ENCODE measurements at places on chromosomes 5 and 9.

GRCh38 chr5:173789031-173789920 lies 98.9 kb upstream of the CPEB4 start:
- DNase-seq = no peak

DNA sequence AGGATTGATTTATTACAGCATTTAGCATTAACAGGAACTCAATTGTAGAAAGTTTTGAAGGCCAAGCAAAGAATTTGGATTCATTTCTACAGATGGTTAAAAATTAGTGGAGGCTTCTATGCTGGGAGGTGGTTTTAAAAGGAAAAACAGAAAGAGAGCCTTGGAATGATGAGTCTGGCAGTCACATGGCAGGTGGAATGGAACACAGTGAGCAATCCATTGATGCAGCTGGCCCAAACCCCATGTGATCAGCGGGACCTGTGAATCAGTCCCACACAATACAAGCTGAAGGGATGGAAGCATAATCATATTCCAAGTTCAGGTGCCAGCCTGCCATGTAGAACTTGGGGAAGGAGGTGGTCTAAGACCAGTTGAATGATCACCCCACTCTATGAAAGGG lies 147.9 kb downstream of the PIP5K1B start:
- no peak for DNase-seq

DNA sequence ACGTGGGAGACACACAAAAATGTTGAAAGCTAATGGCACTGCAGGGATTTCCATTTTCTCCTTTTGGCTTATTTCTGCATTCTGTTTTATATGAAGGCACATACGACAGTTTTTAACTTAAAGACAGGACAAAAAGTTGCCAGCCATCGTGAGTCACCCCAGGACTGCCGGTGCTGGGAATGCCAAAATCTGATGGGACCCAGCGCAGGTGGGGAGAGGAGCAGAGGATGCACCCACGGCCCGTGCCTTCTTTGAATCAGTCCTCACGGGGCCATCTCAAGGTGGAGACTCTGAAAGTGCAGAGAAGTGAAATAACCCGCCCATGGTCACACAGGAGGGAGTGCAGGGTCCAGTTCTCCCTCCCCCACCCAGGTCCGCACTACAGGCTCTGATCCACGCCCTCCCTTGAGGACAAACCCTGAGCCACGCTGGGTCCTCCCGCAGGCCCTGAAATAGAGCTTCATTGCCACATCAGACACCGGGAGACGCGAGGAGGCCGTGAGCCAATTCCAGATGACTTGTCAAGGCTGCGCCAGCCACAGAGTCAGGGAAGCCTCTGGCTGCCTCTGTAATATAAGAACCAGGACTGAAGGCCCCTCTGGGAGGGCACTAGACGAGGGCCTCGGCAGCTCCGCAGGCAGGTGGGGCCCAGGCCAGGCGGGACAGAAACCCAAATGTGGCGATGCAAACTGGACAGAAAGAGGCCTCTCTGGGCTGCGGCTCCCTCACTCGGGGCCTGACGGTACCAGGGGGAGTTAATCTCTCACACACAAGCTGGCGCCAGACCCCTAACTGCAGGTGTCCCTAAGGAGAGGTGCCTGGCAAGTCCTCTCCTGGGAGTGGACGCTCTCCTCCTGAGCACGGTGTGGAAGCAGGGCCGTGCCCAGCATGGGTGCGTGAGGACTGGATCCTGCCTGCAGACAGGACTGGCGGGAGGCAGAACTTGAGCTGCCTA lies 22.9 kb downstream of the ADAMTS2 start:
- no peak for DNase-seq

- DNase-seq = no peak
Measured at GRCh38 chr9:109789971-109790370, 10.0 kb downstream of the PALM2AKAP2 start.

GRCh38 chr5:71925608-71926091 lies 181.6 kb upstream of the MAP1B start:
- DNase-seq = no peak

DNA sequence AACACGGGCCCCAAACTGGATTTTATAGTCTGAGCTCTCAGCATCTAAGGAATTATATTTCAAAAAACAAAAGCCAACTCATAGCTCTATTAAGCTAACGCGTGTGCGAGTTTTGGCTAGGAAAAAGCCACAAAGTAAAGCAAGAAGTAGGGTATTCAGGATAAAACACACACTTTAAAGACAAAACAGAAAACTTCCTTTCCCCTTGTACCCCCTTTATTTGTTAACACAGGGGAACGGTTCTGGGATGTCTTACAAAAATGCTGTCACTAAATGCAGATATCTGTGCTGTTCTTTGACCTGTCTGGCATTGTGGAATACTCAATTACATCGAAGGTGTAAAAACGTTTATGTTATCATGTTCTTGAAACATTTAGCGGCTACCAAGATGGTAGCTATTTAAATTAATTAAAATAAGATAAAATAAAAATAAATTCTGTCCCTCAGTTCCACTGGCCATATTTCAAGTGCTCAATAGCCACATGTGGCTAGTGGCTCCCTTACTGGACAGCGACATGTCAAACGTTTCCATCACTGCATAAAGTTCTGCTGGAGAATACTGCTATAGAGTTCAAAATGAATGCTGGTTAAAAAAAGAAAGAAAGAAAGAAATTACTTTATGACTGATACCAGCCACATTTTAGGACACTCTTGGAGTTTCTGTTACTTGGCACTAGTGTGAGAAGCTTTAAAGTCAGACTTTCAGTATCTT lies 7.2 kb upstream of the MEF2C start:
- no peak for DNase-seq

GRCh38 chr9:83312537-83312936 lies 225.7 kb downstream of the FRMD3 start:
- DNase-seq = no peak

DNA sequence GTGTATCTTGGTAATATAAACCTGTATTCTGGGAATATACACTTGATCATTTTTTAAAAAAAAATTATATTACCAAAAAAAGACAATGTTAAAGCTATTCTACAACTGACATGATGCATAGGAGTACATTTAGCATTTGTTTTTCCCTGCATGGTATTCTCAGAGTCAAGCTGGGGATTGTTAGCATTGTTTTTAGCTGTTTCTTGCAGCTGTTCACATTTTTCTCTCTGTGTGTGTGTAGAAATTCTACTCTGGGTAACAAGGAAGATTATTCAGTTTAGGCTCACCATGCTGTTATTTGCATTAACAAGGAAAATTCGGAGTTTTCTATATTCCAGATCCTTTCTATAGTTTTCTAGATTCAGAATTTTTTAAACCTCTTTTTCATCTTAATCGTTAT lies 62.2 kb downstream of the ADAMTS16 start:
- DNase-seq = no peak

- DNase-seq = no peak
Measured at GRCh38 chr9:130332384-130332926, 66.9 kb downstream of the HMCN2 start.

- DNase-seq = no peak
Measured at GRCh38 chr9:91382298-91382697, 20.6 kb upstream of the AUH start.

- DNase-seq = no peak
Measured at GRCh38 chr5:107653685-107654084, 17.1 kb downstream of the EFNA5 start.

DNA sequence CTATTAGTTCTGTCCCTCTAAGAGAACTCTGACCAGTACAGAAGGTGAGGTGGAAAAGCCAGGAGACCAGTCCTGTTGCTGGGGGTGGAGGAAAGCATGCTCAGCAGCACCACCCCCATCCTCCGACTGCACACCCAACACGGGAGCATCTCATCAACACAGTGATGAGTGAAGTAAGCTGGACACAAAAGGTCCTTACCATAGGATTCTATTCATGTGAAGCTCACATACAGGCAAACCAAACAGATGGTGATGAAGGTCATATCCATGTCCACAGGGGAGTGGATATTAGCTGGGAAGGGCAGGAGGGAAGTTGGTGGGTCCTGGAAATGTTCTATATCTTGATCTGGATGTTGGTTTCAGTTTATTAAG lies 14.8 kb upstream of the MARCHF6 start:
- DNase-seq = no peak
